A673 (cell line): ENCODE measurements at places on chromosomes 4 and X.

DNA sequence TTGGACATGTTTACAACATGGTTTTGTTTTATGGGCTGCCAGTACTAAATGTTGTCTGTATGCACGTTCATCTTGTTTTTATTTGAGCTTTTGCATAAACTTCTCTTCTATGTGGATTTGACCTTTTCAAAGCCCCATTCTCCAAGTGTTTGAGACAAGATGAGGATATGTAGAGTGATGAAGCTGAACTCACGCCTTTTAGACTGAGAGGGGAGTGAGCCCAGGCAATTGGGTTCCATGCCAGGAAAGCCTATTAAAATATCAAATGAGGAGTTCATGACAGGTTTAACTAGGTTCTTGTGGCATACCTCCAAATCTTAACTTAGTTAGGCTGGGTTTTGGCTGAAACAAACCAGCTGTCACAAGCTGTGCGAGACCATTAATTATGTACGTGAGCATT, 170.4 kb upstream of the LDB2 start:
- no peak for DNase-seq

DNA sequence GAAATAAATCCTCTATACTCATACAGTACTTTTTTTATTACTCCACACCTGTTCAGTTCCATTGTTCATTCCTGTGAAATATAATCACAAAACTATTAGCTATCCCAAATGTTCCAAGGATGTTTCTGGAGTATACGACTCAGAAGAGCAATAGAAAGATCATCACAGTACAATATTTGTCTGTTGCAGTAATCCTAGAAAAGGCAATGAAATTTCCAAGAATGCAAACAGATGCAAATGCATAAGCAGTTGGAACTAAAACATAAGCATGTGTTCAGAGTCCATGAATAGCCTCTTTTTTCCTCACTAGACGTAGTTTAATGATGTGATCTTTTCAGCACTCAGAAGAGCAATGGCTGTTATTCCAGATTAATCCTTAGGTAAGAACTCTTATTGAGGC, 55.2 kb downstream of the RTL3 start:
- DNase-seq: no peak

DNA sequence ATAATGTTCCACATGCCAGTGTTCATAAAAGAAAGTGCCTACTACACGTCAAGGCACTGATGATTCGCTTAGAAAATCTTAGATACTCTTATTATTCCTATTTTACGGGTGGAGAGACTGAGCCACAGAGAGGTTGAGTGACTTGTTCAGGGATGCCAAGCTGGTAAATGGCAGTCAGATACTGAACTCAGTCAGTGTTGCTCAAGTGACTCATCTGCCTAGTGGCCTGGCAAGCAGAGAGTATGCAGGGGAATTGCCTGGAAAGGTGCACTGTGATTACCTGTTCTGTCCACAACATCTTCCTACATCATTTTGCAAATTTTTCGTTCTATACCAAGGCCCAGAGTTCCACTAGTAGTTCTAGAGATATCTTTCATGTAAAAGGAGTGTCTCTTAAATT, 68.4 kb downstream of the RAPGEF2 start:
- DNase-seq: no peak

DNA sequence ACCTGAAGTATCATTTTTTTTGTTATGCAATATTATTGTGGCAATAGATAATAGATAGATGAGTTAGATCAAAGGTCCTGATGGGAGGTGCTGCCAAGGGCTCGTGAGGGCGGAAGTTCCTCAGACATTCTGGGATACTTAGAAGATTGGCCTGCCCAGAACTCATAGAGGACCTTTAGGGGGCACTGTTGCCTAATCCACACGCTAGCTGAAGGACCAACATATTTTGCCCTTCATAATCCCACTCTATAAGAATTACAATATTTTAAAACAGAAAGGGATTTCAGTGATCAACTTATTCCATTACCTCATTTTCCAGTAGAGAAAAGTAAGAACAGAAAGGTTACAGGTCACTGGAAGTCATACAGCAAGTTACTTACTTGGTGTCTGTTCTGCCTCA, 22.9 kb upstream of the COX7B2 start:
- peak; percentile 67 for DNase-seq

- DNase-seq: peak; percentile 14
Measured at GRCh38 chr4:128355305-128355704, 67.7 kb upstream of the PGRMC2 start.

DNA sequence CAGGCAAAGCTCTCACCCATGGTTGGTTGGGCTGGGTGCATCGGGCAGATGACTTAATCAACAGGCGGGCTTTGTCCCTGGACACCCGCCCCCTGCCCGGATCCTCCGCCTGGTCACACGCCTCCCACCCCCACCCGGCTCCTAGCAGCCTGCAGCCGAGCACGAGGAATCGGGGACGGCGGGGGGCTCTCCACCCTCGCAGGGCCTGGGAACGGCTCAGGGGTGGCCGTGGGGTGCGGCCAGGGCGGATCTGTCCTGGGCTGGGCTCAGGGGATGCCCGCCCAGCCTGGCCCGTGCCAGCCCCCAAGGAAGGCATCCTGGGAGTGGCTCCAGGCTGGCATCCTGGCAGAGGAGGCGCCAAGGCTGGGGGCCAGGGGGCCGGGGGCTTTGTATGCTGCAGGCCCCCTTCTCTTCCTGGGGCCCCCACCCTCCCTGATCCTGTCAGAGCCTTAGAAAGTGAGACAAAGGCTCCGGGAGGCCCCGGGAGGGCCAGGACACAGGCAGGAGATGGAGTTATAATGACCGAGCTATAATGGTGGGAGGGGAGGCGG, 32.5 kb upstream of the FGFR3 start:
- no peak for DNase-seq

GRCh38 chr4:38673130-38673978, 9.4 kb downstream of the KLF3 start:
- DNase-seq: peak; percentile 65
